ENCODE measurements at places on chromosomes 4 and X.

DNA sequence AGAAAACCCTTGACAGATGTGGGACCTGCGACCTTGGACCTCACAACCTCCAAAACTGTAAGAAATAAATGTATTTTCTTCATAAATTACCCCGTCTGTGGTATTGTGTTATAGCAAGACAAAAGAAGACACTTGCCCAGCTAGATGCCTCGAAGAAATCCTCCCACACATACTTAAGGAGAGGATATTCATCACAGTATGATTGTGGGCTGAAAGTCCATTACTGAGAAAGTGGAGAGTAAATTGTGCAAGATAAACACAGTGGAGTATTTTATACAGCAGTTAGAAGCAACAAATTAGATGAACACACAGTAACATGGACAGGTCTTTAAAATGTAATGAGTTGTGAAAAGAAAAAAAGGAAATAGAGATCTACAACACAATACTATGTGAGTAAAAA, 25.8 kb upstream of the PLA2G12A start:
- no peak for DNase-seq

DNA sequence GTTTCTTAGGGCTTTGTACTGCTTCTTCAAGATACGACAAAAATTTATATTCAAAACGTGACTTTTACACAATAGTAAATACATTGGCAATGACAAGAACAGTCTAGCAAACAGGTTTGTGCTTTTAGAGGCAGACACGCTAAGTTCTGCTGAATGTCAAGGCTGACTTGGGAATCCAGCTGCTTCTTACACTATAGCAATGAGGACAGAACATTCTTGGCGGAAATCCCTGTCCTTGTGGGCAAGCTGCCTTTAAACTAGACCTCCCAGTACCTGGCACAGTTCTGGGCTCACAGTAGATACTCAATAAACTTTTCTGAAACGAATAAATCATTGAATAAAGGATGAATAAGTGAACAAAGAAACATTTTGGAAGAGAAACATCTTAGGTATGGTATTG, 148.2 kb downstream of the RASL11B start:
- DNase-seq: no peak

GRCh38 chr4:163758032-163758431, 263.5 kb downstream of the TMA16 start:
- no peak for DNase-seq

GRCh38 chrX:20212486-20213089, 54.1 kb downstream of the RPS6KA3 start:
- no peak for DNase-seq

DNA sequence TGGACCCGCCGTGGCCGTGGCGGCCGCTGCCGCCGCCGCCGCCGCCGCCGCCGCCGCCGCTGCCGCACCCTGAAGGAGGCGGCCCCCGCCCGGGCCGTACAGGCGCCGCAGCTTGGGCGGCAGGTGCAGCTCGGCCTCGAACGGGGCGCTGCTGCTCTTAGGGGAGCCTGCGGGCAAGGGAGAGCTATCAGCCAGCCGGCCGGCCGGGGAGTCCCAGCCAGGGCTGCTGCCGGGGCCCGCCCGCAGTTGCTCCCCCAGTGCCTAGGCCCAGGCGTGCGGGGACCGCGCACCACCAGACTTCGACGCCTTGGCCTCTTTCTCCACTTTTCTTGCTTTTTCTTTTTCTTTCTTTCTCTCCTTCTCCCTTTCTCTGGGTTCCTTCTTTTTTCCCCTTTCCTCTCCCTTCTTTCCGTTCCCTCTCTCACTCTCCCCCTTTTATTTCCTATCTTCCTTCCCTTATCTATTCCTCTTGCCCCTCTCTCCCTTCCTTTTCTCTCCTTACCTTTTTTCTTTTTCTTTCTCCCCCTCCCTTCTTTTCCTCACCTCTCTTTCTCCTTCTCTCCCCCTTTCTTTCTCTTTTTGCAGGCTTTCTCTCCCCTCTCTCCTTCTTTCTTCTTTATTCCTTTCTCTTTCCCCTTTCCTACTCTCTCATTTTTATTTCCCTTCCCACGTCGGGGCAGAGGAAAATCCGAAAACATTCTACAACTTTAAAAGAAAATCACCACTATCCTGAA, 2.0 kb downstream of the ARX start:
- no peak for DNase-seq

- DNase-seq: no peak
Measured at GRCh38 chr4:105605493-105605892, 53.1 kb downstream of the ARHGEF38 start.

- no peak for DNase-seq
Measured at GRCh38 chr4:39357002-39357401, 9.2 kb downstream of the RFC1 start.

DNA sequence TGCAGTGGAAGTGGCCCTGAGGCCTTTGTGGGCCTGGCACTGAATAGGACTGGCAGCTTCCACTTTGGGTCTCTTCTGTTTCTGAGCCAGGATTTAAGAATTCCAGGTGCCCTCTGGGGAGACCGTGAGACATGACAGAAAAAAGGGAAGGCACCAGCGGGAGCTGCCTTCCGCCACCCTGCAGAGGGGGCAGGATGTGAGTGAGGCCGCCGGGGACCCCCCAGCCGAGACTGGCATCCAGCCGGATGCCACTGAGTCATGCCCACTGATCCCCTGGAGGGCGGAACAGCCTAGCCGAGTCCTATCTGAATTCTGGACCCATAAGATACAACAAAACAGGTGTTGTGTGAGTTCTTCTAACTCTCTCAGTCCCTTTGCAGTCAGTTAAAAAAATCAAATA, 41.3 kb downstream of the C4orf50 start:
- no peak for DNase-seq

DNA sequence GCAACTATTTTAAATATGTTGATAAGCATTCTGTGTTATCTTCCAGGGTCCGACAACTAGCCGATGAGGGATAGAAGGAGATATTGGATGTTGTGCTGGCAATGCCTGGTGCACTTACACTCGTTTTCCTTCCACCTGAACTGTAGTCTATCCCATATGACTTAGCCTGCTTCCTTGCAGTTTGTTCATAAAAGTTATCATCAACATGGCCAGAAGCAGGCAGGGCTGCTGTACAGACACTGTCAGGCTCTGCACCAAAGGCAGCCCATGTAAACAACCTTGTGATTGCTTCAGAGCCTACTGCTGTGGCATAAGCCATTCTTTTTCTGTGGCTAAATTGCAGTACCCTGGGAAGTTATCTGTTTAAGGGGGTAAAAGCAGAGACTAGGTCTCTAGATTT, 1.6 kb downstream of the MAPK10 start:
- DNase-seq: no peak

DNA sequence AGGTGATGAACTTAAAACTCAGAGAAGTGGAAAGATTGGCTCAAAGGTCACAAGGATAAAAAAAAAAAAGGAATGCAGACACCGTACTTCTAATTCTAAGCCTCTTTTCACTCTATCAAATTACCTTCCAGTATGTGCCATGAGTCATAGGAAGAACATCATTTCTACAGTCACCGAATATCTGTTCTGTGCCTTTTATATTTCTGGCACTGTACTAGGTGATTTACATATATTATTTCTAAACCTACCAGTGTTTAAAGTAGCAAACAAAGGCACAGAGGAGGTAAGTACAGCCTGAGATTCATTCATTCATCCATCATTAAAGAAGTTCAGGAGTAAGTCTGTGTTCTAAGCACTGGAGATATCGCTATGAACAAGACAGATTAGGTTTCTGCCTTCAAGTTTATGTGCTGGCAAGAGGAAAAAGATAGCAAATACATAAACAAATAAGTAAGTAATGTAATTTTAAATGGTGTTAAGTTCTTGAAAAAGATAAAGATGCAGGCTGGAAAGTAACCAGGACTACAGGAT, 65.3 kb downstream of the PALLD start:
- no peak for DNase-seq

DNA sequence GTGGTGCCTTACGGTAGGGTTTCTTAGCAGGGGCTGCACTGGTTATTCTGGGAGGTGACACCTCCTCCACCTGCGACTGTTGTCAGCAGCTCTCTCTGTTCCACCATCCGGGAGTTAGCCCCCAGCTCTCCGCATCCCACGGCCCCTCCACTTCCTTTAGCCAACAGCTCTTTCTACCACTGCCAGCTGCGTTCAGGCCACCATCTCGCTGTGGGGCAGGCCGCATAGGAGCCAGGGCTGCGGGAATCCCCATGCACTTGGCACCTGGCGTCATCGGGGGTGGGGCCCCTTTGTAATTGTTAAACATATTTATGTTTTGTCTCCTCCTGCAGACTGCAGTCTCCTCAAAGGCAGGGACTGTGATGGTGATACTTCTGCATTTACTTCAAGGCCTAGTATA, 480.2 kb downstream of the SMARCA1 start:
- DNase-seq: no peak

DNA sequence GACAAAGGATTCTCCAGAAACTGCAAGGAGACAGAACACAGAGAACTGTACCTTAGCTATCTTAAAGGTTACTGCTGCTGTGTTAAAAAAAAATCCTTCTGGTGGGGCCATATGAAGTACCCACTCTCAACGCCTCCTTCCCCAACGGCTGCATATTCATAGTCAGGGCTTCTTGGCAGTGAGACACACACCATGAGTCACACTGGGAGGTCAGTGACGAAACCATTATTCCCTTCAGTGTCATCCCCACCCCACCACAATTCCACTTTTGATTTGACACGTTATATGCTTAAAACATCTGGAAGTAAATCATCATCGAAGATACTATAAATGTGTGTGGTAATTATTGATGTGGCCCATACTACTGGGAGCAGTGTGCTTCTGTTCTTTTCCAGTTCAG, 271.5 kb downstream of the LDB2 start:
- DNase-seq: no peak

GRCh38 chr4:32180086-32180485, 1459.9 kb downstream of the PCDH7 start:
- no peak for DNase-seq

DNA sequence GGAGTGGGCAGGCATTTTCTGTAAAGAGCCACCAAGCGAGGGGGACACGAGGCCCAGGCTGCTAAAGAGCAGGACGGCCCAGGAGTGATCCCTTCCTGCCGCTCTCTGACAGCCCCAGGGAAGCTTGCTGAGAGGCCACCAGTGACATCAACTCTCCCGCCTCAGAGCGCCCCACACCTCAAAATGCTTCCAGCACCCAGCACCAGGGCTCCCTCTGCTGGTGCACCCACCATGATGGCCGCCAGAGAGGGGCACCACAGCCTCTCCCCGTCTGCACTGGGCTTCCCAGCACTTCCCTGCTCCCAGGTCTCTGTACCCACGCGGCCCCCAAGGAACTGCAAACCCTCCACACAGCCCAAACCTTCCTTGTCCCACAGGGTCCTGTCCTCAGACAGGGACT, 40.4 kb downstream of the GAK start:
- DNase-seq: peak; percentile 39

Data from activated T-cell treated with anti-CD3 and anti-CD28 coated beads, Interleukin-2, amount 50 U/mL, for 48 hours (primary cell).